ENCODE measurements at places on chromosomes 3 and 15.

DNA sequence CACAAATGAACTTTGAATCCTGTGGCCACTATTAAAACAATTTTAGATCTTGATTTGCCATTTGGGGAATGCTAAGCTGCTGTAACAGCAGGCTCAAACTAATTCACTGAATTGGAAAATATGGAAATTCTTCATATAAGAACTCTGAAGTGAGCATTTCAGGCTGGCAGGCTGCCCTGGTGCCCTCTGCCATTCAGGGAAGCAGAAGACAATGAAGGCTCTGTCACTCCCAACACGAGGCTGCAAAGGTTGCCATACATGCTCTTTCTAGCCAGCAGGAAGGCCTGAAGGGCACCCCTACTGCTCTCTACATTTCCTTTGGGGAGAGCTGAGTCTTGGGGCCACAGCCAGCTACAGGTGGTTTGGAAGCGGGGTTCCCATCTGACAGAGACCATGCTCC is 88.0 kb downstream of the GABRG3 start:
- DNase-seq: no peak

- DNase-seq: no peak
Observed at GRCh38 chr3:8464668-8465067, 37.0 kb upstream of the LMCD1 start.

DNA sequence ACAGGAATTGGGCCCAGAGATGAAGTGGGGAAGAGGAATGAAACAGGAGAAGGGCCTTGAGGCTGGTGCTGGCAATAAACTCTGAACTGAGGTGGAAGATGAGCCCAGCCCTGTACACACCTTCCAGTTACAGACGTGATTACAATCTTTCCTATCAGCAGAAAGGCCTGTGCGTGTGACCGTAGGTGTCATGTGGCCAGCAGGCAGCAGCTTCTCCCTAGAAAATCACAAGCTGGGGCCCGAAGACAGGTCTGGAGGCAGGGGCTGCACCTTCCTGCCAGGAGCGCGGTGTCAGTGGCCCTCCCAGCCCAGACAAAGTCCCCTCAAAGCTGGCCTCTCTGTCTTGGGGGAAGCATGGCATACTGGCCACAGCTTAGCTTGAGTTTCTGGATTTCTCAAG is 16.7 kb upstream of the PIGZ start:
- DNase-seq: no peak

GRCh38 chr3:105166893-105167292 is 199.8 kb upstream of the ALCAM start:
- no peak for DNase-seq

GRCh38 chr3:104368760-104369159 is 997.9 kb upstream of the ALCAM start:
- no peak for DNase-seq

DNA sequence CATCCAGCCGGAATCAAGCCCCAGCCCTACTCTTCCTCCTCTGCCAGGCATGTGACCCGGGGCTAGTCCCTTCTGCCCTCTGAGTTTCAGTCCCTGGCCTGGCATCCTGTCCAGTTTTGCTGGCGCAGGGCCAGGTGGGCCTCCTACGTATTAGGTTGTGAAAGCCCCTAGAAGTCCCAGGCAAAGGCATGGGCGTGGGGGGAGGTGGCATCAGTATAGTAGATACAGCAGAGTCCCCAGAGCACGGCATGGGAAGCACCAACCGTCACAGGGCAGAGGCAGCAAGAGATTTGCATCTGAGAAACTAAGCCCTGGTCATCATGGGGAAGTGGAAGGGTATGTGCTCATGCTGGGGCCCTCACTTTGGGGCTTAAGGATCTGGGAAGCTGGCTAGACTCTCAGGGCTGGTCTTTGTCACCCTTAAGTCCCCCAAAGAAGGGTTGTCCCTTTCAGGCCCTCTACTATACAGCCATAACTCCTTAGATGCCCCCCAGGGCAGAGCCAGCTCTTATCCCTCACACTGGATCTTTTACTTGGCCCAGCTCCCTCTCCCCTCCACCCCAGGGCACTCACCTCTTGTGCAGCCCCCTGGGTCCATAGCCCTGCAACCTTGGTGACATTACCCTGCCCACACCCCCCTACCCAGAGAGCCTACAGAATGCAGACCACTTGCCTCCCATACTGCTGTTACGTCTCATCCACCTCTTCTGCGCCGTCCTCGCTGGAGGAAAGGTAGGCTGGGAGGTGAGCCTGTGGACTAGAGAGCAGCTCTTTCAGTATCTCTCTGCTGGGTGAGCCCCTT is 11.3 kb downstream of the NBEAL2 start:
- DNase-seq: no peak

- DNase-seq: no peak
Observed at GRCh38 chr3:18424213-18424728, 868 bp downstream of the SATB1 start.

DNA sequence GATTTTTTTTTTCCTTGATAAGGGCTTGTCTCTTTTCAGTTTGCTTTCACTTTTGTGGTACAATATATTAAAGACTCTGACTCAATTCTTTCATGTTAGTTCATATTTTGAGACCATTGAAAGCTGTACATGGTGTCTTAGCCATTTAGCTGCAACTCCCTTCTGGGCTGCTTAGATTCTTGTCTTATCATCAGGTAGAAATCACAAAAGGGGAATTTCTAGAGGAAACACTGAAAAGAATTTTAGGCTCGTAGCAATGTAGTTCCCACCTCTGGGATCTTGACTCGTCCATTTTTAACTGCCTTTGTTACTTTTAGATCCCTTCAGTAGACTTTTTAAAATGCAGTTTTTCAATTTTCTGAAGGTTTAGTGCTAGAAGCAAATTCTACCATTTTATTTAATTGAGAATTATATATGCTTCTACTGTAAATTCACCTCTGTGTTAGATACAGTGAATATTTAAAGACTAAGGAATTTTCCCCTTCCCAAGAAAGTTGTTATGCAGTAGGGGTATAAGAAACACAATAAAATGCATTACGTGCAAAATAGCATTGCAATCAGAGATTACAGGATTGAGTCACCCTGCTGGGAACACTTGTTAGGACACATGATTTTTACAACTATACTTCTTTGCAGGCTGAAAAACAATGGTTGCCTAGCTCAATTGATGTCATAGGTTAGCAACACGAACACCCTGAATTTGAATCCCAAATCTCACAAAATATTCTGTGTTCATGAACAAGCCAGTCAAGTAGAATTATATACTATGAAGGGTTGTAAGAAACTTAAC is 772.7 kb downstream of the PDCD6IP start:
- DNase-seq: no peak

- DNase-seq: no peak
Observed at GRCh38 chr15:92569778-92570177, 85.8 kb downstream of the FAM174B start.

- DNase-seq: no peak
Observed at GRCh38 chr3:188335656-188336055, 181.7 kb downstream of the LPP start.

- no peak for DNase-seq
Observed at GRCh38 chr3:177379045-177379444, 181.8 kb upstream of the TBL1XR1 start.

DNA sequence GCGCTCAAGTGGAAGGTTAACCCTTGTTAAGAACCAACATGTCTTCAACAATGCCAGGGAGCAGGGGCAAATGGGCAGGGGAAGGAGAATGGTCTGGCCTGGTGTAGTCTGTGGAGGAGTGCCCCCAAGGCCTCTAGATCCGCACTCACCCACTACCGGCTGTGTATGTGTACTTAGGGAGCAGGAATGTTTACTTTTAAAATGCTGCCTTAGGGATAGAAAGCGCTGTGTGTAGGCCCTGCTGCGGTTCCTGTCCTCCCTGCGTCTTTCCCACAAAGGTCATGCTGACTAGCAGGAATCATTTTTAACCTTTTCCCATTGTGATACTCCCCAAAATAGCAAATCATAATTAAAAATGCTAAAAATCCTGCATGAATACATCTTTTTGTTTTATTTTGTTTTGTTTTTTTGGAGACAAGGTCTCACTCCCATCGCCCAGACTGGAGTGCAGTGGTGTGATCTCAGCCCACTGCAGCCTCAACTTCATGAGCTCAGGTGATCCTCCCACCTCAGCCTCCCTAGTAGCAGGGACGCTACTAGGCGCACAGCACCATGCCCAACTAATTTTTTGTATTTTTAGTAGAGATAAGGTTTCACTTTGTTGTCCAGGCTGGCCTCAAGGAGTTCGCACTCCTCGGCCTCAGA is 35.9 kb upstream of the CEMIP start:
- no peak for DNase-seq

GRCh38 chr3:120909602-120909878 is 1.5 kb downstream of the STXBP5L start:
- DNase-seq: no peak

- DNase-seq: no peak
Observed at GRCh38 chr15:62126364-62126763, 38.7 kb downstream of the C2CD4B start.

GRCh38 chr3:127680798-127681221 is 8.1 kb downstream of the ABTB1 start:
- DNase-seq: no peak

DNA sequence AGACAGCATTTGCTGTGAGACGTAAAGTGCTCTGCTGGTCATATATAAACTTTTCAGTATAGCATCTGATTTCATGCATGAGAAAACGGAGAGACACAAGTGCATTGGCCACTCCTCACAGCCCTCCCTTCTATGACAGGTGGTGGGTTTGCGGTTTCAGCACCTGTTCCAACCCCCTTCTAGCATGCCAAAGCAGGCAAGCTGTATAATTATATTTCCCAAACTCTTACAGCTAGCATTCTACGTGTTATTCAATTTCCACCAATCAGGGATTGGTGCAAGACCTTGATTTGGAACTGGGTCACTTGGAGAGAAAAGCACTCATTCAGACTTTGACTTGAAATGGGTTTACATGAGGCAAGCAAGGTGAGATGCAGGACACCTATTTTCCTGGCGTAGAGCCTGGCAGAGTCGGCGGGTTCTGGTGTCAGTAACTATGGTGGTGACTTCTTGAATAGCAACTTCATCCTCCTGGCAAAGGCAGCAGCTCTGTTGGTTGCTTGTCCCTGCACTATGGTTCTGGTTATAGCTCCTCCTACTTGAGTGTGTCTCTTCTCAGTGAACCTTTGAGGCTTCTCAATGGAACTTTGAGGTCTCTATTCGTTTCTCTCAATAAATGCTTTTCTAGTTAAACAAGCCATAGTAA is 356.5 kb downstream of the TBL1XR1 start:
- DNase-seq: no peak

GRCh38 chr3:36900474-36901443 is 44.1 kb downstream of the TRANK1 start:
- no peak for DNase-seq

DNA sequence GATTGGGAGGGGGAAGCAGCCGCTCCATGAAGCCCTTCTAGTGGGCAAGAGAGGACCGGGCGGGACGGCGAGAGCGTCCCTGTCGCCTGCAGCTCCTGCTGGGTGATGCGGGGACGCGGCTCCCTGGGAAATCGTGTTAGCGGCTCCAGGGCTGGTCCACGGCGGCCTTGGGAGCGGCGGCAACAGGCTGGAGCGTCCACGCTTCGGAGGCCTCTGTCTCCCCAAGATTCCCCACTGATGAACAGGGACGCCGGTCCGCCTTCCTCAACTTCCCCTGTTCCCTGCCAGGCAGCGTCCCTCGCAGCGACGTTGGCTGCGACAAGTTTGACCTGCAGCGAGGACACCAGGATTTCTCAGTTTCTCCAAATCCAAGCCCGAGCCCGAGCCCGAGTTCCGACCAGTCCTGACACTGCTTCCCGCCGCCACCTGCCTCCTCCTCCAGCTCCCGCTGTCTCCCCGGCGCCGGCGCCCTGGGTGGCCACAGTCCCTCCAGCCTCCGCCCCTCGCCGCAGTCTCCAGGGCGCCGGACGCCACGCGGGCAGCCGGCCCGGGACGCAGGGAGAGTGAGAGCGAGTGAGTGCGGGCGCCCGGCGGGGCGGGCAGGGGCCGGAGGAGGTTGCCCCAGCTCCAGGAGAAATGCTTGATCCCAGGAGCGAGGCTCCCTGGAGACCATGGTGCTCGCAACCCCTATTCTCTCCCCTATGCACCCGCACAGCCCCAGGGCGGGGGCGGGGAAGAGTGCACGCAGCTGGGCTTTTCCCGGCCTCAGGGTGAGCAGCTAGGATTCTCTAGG is 78.1 kb upstream of the RNF7 start:
- no peak for DNase-seq

- DNase-seq: no peak
Observed at GRCh38 chr3:5296362-5296761, 108.9 kb downstream of the EDEM1 start.

DNA sequence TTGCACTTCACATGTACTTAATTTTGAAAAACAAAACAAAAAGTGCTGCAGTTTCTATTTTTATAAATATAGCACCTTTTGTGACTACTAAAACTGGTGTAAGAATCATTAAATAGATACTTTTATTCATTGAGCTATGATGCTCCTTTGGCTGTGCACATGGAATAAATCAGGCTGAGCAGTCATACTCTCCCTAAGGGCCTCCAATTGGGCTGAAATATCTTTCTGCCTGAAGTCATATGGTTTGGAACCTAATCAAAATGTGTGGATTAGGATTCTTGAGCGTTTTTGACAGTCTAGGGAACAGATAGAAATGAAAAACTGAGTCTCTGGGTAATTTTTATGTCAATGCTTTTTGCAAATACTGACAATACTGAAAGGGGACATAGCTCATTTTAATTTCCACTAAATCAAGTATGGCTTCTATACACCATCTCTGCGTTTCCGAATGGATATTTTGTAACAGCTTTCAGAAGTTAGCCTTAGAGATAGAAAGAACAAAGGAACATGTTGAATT is 392.2 kb upstream of the ROBO1 start:
- no peak for DNase-seq

- DNase-seq: peak; percentile 12
Observed at GRCh38 chr15:89299896-89300295, 34.7 kb downstream of the POLG start.

DNA sequence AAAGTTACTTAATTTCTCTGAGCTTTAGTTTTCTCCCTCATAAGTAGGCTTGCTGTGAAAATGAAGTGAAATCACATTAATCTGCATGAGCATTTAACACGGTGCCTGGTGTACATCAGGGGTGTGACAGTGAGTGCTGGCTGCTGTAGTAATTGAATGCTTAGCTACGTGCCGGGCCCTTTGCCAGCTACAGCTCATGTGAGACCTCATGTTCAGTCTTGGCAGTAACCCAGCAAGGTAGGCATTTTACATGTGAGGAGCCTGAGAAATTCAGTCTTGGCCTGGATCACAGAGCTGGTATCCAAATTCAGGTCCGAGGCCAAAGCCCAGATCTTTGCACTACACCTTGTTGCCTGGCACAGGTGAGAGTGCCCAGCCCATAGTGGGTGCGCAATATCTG is 9.1 kb downstream of the GHRL start:
- no peak for DNase-seq

DNA sequence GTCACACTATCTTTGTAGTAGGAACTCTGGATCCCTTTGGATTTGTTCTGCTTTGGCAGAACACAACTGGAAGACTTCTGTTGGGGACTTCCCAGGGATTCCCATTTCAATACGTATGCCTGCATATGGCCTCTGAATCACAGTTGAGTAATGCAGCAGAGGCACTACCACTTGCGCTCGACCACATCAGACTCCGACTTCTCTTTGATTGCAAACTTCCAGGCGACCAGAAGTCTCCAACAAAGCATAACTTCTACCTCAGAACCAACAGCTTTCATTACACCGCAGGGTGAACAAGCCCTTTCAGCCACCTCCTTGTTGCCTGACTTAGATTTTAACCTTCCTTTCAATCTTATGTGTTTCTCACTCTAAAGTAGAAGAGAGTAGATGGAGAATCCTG is 924.4 kb downstream of the IGSF11 start:
- DNase-seq: no peak
